ENCODE measurements at places on chromosomes 6 and 20.

- no peak for DNase-seq
Observed at GRCh38 chr6:152981219-152981618, 1.6 kb downstream of the FBXO5 start.

GRCh38 chr6:16180696-16181438 is 52.0 kb downstream of the MYLIP start:
- no peak for DNase-seq

DNA sequence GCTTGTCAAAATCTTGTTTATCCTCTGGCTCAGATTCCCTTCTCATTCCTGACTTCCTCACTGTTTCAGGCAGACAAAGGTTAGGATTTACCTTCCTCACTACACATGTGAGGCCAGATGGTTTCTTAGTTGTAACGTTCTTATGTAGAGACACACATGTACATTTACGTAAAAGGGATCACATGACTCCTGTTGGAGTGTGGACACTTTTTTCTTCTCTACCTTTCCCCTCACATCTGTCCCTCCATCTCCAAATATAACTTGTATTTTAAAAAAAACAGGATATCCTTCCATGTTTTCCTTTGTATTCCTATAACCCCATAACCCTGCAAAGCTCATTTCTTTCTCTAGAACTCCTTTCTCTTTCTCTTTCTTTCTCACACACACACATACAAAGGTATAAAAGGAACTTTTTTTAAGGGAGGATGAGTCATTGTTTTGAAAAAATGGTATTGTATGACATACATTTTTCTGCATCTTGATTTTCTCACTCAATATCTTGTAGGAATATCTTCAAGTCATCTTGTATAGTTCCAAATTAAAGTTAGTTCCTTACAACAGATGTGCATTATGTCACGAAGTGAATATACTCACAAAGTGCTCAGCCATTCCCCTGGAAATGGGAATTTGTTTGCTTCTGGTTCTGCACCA is 78.2 kb upstream of the SULF2 start:
- DNase-seq, result peak; percentile 15

GRCh38 chr6:25278261-25278913 is 787 bp upstream of the CARMIL1 start:
- DNase-seq, result no peak

GRCh38 chr20:63372971-63373885 is 12.1 kb upstream of the CHRNA4 start:
- DNase-seq, result no peak

- DNase-seq, result no peak
Observed at GRCh38 chr20:2793471-2793870, 7.0 kb downstream of the CPXM1 start.

DNA sequence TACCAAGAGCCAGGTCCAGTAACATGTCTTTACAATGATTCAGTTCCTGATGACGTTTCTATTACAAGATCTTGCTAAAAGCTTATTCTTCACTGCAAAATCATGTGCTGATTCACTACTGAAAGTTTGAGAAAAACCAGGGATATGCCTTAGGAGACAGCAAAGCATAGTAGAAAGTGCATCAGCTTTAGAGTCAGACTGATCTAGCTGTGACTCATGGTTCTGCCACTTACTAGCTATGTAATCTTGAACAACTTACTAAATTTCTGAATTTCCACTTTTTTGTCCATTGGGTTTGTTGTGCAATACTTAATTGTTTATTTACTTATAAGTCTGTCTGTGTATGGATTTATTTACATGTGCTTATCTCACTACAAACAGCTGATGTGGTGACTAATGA is 198.5 kb upstream of the RSPO3 start:
- DNase-seq, result no peak

DNA sequence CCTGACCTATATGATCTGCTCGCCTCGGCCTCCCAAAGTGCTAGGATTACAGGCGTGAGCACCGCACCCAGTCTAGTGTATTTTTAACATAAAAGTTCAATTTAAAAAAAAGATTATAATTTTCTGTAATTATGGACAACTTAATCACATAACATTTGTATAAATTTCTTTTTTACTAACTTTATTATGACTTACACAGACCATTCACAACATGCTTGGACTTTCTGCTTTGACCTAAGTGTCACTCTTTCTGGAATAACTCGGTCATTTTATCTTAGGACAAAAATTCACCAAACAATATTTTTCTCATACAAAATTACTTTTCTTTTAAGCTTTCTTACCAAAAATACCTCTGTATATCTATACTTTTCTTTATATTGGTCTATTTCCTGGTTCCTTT is 15.4 kb upstream of the IL22RA2 start:
- DNase-seq, result no peak

- DNase-seq, result no peak
Observed at GRCh38 chr6:9487128-9487527, 927.7 kb downstream of the TFAP2A start.

DNA sequence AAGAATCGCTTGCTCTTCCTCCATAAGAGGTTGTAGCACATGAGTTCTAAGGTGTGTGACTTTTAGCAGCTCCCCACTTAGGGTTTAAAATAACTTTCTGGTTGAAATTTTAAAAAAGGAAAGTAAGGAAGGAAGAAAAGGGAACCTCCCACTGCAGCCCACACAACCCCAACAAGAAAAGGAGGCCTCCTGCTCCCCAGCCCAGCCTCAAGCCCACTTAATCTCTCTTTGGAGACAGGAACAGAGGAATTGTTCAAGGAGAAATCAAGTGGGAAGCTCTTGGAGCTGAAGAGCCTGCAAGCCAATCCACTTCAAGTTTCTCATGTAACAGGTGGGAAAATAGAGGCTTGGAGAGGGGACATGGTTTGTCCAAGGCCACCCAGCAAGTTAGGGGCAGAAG is 39.1 kb upstream of the PREX1 start:
- DNase-seq, result no peak

DNA sequence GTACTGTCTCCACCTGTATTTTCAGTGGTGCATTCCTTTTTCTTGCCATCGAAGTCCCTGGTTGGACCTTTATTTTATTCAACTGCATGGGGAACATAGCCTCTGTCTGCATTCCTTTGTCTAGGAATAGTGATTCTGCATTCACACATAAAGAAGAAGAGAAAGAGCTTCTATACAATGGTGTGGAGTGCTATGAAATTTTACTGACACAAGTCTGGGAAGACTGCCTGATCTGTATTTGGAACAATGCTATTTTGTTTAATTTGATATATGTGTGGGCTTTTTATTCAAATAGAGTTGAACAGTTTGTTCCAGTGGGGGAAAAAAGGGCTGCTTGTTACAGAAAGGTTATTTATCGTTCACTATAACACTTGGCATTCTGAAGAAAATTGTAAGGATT is 375.7 kb upstream of the POU3F2 start:
- no peak for DNase-seq

DNA sequence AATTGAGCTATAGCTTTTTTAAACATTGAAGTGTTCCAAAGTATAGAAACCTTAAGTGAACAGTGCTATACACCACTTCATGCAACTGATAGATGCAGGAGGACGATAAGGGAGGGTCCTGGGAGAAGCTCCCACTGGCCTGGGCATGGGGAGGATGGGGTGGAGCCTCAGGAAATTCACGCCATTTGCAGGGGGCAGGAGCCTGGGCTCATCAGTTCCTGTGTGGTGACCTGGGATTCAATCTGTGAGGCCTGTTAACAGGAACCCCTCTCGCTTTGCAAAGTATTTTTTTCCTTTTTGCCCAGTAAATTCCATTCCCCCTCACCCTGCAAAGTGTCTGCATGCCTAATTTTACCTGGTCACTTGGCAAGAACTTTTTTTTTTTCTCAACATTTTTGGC is 11.0 kb upstream of the ASCC3 start:
- DNase-seq, result no peak
